ENCODE measurements at places on chromosomes 4 and X.

- DNase-seq, result no peak
Observed at GRCh38 chr4:38386005-38386551, 277.9 kb upstream of the KLF3 start.

DNA sequence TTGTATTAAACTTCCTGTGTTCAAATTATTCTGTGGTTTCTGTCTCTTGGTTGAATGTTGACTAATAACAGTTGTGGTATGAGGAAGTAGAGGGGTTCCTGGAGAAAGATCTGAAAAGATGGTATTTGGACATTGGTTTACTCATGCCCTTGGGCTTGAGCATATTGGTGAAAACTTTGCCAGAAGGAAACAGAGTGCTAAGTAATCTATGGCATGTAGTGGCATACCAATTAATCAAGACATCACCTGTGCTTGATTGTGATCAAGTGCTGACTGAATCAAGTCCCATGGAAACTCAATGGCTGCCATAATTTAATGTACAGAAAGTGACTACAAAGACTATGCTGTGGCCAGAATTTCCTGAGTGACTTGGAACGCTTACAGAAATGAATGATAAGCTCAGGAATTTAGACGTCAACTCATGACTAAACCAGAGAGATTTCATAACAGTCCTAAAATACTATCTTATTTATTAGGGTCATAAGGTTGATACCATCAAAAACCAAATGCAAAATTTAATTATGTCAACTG, 2062.9 kb downstream of the ARAP2 start:
- DNase-seq, result no peak

- DNase-seq, result no peak
Observed at GRCh38 chrX:107686792-107687191, 58.5 kb downstream of the PRPS1 start.

- DNase-seq, result no peak
Observed at GRCh38 chrX:135944486-135944885, 29.3 kb downstream of the MMGT1 start.

- no peak for DNase-seq
Observed at GRCh38 chr4:36242629-36243354, 1.5 kb downstream of the ARAP2 start.

DNA sequence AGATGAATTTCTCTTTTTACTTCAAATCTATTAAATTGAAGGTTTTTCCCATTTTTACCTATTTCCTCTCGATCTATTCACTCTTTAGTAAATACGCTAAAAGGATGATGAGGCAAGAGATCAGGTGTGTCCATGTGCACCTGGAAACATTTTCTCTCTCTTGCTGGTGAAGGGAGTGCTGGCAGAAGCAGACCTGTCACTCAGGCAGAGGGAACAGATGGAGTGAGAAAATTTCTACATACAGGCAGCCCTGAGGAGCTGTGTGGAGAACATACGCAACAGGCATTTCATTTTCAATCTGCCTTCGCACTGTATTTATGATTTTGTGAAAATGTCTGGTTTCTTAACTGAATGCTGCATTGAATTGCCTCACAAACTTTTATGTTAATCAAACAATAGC, 249.5 kb downstream of the GPM6A start:
- DNase-seq, result no peak

DNA sequence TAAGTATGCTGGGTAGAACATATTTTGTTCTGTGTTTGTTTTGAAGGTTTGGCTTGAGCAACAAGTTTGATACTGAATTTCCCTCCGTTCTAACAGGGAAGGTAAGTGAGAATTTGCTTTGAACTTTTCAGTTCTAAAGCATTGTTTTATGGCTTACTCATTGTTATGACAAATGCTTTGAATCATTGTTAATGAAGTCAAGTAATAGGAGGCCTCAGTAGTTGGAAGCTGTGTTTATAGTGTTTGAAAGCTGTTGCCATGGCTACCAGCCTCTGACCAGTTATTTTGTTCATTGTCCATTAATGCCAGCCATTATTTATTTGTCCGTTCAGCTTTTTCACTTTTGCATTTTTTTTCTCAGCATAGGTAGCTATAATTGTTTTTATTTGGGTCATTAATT, 14.4 kb downstream of the CHIC1 start:
- no peak for DNase-seq

DNA sequence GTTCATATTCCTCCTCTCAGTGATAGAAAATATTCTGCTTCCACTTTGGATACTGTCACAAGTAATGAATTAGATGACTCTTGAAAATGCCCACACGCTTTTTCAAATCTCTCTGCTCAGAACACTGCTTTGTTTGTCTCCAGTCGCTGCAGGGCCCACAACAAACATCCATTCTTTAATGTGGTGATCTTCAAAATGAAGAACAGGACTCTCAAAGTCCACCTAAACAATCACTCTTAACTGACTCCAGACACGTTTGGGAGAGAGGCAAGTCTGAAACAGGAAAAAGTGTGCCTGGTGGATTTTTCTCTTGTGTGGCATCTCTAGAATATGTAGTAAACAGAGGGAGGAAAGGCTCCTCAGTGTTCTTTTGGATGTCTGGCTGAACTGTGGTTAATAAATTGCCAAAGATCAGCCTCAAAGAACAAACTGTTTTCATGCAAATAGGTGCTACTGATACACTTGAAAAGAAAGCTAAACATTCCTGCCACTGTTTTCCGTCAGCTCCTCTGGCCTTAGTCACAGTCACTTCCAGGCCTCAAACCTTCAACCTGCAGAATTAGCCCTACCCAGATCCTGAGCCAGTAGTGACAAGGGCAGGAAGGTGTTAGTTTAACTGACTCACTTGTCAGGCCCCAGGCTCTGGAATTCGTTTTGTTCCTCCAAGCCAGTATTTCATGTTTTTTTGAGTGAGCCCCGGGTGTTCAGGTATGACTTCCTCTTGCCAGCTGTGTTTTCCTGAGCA, 259.6 kb upstream of the GPC4 start:
- no peak for DNase-seq

DNA sequence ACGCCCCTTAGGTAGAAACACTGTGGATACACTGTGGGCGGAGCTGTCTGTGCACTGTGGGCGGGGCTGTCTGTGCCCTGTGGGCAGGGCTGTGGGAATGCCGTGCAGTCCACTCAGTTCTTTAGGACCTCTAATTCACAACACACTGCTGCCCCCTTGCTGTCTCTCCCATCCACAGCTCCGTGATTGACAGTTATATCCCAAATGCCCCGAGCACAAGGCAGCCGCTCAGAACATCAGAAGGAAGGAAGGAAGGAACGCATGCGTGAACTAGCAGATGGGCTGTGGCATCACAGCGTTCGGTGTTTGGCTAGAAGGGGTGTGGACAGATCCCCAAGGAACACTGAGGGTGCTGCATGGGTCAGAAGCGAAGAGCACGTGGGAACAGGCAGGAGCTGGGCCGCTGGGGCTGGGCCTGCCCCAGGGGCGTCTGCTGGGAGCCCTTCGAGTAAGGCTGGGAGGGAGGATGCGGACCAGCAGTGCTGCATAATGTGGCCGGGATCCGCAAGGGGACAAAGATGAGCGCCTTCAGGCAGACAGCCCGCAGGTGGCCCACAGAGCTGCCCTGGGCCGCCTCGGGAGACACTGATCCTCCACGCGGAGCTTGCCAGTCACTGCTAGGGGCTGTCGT, 29.8 kb downstream of the ACOX3 start:
- no peak for DNase-seq

DNA sequence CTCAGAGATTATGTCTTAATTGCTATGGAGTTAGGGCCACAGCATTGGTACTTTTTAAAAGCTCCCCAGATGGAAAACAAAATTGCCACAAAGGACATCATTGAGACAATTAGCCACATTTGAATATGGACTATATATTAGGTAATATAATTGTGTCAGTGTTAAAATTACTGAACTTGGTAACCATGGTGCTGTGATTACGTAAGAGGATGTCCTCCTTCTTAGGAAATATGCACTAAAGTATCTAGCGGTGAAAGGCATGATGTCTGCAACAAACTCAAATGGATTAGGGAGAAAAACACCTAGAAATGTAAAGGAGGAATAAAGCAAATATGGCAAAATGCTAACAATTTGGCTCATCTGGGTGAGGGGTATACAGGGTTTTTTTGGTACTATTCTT, 89.9 kb upstream of the PAK3 start:
- DNase-seq, result no peak
